Left cardiac atrium (tissue), 4 donors: ENCODE measurements at places on chromosomes 2 and 18.

DNA sequence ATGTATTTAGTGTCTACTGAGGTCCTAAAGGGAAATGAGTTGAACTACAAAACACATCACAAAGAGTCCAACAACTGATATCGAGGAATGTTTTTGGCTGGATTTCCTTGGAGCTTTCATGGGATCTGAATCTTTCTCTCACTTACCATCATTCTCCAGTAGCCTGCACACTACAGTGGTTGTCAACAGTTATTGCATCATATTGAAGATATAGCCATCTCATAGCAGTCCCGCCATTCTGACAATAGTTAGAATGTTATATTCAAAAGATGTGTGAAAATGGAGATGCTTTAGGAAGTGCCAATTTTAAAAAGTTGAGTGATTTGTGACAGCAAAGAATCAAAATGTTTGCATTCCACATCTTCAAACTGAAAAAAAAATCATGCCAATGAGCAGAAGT, 186.8 kb downstream of the DSC3 start:
- no peak for DNase-seq

- DNase-seq: no peak
Observed at GRCh38 chr2:228590681-228591080, 409.2 kb upstream of the SPHKAP start.

DNA sequence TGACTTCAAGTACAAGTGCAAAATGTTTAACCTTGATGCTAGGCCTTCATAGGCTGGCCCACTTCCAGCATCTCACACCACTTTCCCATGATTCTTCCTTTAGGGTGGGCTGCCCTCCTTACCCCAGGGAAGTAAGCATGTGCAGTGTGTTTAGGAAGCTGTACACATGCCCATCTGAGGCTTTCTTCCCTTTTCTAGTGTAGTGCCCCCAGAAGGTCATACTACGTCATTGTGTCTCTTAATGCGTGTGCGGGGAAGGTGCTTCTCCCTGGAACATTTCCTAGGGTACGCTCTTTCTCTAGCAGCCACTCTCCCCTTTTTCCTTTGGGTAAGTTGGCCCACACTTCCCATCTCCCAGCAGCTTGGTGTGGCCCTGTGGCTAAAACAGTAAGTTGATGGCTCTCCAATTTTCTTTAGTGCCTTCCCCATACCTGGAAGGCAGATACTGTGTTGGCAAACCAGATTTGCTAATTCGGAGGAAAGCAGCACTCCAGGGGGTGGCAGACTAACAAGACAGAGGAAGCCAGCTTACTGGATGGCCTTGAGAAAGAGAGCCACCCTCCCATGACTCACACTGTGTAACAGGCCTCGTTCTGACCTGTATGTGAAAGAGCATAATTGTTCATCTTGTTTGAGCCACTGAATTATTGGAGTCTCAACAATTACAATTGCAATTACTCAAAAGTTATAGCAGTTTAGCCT, 1.1 kb upstream of the SULT6B1 start:
- DNase-seq: no peak

- no peak for DNase-seq
Observed at GRCh38 chr2:33214857-33215256, 261.6 kb upstream of the RASGRP3 start.

DNA sequence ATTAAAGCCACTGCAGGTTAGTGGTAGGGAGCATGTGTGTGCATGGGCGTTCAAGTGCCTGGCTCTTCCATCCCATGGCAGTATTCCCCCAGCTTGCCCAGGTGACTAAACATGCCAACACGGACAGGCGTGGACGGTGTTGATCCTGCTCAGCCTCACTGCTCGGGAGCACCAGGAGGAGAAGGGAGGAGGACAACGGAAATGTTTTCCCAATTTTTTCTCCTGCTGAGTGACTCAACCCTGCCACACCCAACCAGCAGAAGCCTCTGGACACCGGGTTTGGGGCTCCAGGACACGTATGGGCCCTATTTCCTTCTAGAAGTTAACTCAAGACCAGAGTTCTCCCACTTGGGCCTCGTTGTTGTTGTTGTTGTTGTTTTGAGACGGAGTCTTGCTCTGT, 139.1 kb downstream of the CYP26B1 start:
- DNase-seq: no peak

- no peak for DNase-seq
Observed at GRCh38 chr2:102438578-102438977, 15.6 kb downstream of the IL18RAP start.

DNA sequence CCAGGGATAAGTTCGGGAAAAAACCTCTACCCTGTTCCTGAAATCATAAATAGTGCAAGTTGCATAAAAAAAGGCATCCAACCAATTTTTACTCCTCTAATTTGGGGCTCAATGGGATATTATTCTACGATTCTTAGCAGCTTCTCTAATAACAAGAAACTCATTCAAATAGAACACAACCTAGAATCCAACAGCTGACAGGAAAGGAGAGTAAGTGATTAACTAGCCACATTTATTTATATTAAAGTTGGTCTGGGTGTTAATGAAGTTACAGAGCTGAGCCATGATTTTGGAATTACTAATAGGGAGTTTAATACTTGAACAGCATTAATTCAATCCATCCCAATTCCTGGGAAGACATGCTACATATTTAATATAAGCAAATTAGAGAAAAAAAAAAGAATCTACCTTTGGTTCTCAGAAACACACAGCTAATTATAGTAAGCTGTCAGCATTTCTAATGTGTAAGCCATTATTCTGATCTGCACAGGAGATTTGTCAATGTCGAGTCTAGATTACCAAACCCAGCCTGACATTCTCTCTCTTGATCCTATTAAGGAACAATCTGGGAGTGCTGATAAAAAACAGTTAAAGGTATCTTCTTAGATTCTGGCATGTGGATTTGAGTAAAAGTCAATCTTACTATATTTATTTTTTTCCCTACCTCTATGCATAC, 267.7 kb downstream of the NBAS start:
- DNase-seq: no peak

- no peak for DNase-seq
Observed at GRCh38 chr2:142819411-142819810, 58.1 kb upstream of the KYNU start.

DNA sequence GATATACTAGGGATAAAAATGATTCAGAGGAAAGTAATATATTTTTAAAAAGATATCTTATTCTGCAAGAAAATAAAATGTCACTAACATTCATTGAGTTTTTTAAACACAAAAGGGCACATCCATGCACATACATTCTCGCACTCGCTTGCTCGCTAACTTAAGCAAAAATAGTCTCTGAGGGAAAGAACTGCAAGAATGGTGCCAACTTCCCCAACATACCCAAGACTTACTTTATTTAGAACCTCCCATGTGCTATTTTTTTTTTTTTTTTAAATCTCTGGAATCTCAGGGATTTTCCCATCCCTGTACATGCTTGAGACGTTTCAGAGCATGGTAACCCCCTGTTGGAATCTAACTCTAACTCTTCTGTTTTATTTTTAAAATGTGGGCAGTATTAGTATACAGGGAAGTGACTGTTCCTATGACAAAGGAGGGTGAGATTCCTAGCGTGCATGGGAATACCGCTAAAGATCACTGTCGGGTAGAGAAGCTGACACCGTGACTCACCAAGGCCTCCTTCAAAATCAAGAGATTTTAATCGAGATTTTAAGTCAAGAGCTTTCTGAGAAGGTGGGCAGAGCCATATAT, 187.9 kb upstream of the ZEB2 start:
- no peak for DNase-seq

DNA sequence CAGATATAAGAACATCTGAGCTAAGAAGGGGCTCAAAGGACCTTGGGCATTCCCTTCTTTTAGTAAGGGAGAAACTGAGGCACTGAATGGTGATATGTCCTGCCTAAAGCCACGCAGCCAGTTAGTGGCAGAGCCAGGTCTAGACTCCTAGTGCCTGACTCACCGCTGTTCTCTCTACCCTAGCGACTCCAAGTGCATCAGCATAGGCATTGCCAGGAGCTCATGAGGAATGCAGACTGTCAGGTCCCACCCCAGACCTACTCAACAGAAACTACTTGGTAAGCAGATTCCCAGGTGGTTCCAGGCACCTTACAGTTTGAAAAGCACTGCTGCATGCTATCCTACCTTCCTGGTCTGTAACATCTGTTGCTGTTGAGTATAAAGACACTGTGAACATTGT, 158.9 kb downstream of the MSH2 start:
- DNase-seq: no peak

DNA sequence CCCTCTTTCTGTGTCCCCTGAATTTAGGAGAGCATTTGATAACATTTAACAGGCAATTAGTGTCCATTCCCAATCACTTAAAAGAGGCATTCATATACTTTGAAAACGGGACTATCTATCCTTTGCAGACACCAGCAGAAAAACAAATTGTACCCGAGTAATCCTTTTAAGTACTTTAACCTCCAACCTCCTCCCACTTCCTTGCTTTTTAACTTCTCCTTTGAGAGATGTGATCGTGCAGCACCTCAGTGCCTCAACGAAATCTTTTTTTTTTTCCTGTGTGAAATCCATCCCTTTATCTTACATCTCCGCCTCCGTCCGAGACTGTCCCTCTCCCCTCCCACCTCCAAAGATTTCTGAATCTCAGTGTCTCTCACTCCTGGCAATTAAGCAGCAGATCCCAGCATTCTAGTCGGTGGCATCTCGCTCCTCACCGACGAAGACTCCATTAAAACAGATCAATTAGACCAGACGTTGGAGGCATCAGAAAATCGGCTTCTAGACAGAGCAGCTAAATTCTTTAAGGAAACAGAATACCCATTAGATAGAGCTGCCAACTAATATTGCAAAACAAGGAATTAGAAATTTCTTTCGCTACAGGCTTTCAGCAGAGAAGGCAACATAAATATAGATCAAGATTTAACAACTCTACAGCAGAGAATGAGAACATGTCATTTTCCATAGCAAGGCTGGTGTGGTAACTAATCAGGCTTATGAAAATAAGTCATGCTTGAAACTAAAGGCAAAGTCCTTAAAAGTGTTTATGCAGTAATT, 1.9 kb upstream of the TMEFF2 start:
- no peak for DNase-seq

DNA sequence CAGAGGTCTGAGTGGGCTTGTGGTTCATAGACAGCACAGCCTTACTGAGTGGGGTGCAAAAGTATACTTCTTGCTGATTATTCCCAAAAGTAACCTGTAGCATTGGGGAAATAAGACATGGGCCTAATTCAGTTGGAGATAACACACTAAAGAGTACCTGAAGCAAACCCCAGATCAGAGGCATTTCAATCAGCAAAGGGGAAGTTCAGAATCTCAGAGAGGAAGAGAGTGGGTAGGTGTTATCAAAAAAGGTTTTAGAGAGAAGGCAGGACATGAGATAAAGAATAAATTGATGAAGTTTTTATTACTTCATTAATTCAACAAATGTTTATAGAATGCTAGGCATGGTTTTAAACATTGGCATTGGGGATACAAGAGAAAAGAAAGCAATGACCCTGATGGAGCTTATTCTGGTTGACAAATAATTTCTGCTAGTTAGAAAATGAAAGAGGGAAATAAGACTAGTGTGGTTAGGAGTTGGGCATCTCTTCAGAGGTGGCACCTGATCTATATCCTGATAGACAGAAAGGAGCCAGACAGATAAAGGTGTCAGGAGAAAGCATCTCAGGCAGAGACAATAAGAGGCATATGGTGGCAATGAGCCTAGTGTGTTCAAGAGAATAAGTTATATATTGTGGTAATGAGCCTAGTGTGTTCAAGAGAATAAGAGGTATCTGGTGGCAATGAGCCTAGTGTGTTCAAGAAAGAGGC, 153.8 kb upstream of the SETBP1 start:
- DNase-seq: no peak

GRCh38 chr2:46873604-46874068, 42.0 kb downstream of the MCFD2 start:
- DNase-seq: peak; percentile 74

GRCh38 chr2:38653715-38654527, 12.0 kb upstream of the GALM start:
- DNase-seq: no peak

DNA sequence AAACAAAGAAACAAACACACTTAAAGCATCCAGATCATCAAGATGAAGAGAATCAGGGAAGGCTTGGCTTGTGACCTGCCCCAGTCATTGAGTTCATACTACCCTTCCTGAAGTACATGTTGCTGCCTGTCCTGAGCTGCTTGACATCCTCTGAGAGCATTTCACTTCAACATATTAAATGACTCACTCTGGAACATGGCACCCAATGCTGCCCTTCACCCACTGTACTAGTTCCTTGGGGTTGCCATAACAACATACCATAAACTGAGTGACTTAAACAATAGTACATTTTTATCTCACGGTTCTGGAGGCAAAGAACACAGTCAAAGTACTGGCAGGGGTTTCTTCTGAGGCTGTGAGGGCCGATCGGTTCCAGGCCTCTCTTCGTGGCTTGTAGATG, 371.3 kb downstream of the RNF144A start:
- no peak for DNase-seq

DNA sequence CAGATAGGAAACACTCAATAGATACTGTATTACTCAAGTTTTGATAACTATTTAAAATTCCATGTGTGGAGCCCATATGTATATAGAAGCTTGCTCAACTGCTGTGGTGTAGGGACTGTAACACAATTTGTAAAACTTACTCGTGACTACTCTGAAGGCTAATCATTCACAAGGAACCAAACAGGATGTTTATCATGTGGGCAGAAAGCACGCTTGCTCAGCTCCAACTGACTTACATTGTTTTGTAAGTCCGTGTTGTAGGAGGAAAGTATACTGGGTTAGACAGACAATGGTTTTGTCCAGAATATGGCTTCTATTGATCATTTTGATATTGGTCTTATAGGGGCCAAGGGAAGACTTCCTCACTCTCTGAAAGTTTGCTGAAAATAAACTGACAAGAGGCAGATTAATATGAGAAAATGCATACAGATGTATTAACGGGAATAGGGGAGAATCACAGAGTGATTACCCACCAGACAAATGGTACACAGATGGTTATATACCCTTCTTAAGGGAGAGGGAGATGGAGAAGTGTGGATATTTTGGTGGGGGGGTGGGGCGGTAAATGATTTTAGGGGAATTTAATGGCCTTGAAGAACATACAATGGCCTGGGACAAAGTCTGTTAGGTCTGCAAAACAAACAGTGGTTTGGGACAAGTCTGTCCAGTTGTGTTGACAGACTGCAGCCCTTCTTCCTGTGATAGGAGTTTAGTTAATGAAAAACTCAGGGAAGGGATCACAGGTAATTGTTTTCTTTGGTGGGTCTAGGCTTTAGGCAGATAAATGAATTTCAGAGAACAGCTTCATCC, 259.3 kb upstream of the SP5 start:
- DNase-seq: no peak

DNA sequence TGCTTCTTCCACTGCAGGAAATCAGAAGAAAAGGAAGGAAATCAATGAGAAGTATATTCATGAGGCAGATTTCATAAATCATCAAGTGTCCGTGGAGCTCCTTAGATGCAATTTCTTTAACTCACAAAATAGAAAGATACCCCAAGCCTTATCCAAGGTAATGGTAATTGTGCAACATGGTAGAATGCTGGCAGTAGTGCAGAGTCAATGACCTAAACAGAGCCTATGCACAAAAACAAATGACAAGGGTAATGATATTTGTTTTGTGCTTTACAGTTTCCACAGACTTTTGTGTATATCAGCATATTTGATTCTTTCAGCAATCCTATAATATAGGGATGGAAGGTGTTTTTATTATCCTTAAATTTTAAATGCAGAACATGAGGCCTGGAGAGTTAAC, 102.7 kb downstream of the SETBP1 start:
- DNase-seq: no peak
